ENCODE measurements at places on chromosomes 16 and 17.

- no peak for DNase-seq
- no peaks in the 10 kb centered on the region for H3K4me1 ChIP-seq
- H3K27me3 ChIP-seq = no peaks in the 10 kb centered on the region
Observed at GRCh38 chr16:86854626-86855294, 276.4 kb downstream of the FOXL1 start.

GRCh38 chr17:66625311-66625767 is 209.6 kb upstream of the CACNG5 start:
- no peaks in the 10 kb centered on the region for H3K4me1 ChIP-seq
- DNase-seq = peak; percentile 14
- no peak overlapping the region for H3K4me3 ChIP-seq

DNA sequence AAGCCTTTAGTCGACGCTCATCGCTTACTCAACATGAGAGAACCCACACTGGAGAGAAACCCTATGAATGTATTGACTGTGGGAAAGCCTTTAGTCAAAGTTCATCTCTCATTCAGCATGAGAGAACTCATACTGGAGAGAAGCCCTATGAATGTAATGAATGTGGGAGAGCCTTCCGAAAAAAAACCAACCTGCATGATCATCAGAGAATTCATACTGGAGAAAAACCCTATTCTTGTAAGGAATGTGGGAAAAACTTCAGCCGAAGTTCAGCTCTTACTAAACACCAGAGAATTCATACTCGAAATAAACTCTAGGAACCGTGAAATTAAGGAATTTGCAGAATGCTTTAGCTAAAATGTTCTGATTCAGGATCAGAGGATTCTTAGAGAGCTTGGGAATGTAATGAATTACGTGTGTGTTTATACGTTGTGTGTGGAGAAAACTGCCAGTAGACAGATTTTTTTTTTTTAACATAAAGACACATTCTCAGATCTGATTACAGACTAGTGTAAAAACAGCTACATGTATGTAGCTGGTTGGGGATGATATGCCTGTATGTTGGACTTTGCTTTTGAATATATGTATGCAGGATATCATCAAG is 25.4 kb downstream of the ZFP90 start:
- peak; percentile 5 for DNase-seq
- H3K4me3 ChIP-seq = no peak overlapping the region
- H3K27me3 ChIP-seq = no peaks in the 10 kb centered on the region
- H3K27ac ChIP-seq = no peak overlapping the region
- no peaks in the 10 kb centered on the region for H3K4me1 ChIP-seq

- no peaks in the 10 kb centered on the region for H3K36me3 ChIP-seq
- no peak overlapping the region for H3K27ac ChIP-seq
- no peak for DNase-seq
- no peaks in the 10 kb centered on the region for H3K27me3 ChIP-seq
Observed at GRCh38 chr17:74157366-74157765, 46.1 kb upstream of the RPL38 start.

- no peak for DNase-seq
- H3K36me3 ChIP-seq = no peaks in the 10 kb centered on the region
- no peaks in the 10 kb centered on the region for H3K4me1 ChIP-seq
Observed at GRCh38 chr17:63714550-63715277, 14.8 kb upstream of the LIMD2 start.

- no peak overlapping the region for H3K27ac ChIP-seq
- H3K27me3 ChIP-seq = no peaks in the 10 kb centered on the region
- H3K4me3 ChIP-seq = no peak overlapping the region
- H3K4me1 ChIP-seq = no peaks in the 10 kb centered on the region
Observed at GRCh38 chr17:66337866-66338485, 35.6 kb downstream of the PRKCA start.

DNA sequence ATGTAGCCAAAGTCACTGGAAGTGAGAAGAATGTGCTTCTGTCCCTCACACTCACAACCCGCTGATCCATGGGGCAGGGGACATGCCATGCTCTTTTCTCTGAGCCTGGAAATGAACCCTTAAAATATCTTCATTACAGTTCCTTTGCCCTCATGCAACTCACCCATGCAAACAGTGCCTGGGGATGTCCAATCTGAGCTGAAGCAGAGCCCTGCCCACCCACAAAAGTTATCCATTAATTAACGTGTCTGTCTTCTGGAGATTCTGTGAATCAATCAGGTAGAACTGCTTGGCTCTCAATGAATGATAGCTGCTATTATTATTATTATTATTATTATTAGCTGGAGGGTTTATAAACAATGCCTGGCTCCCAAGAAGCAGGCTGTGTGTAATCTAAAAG is 133.7 kb downstream of the USP31 start:
- no peak for DNase-seq
- H3K27ac ChIP-seq = no peak overlapping the region
- no peaks in the 10 kb centered on the region for H3K27me3 ChIP-seq
- no peaks in the 10 kb centered on the region for H3K36me3 ChIP-seq
- H3K4me1 ChIP-seq = no peaks in the 10 kb centered on the region

- H3K4me1 ChIP-seq = no peaks in the 10 kb centered on the region
- H3K4me3 ChIP-seq = no peak overlapping the region
Observed at GRCh38 chr17:27413792-27414191, 42.5 kb upstream of the KSR1 start.

- no peak overlapping the region for H3K27ac ChIP-seq
- H3K4me3 ChIP-seq = no peak overlapping the region
- no peak for DNase-seq
- H3K27me3 ChIP-seq = no peaks in the 10 kb centered on the region
- no peaks in the 10 kb centered on the region for H3K36me3 ChIP-seq
Observed at GRCh38 chr17:77649717-77650211, 308.7 kb upstream of the TNRC6C start.

GRCh38 chr17:13587487-13588338 is 14.0 kb downstream of the HS3ST3A1 start:
- no peaks in the 10 kb centered on the region for H3K27me3 ChIP-seq
- DNase-seq = no peak
- H3K4me1 ChIP-seq = peaks cover 4% of the 10 kb centered on the region

- DNase-seq = no peak
- peaks cover 66% of the 10 kb centered on the region for H3K4me1 ChIP-seq
- H3K27ac ChIP-seq = no peak overlapping the region
Observed at GRCh38 chr17:57442401-57442823, 186.1 kb downstream of the MSI2 start.

All from neural progenitor cell (in vitro differentiated cells).